ENCODE measurements at places on chromosomes 1 and 21. TPM values are rescaled to one million over a fixed set of nuclear protein-coding genes. Genes with fewer than 3 reads are reported as not detected.

UBE2U gene
- 0.29 TPM for total RNA-seq

LRRN2 gene
- total RNA-seq = not detected

NEGR1 gene
- 15.3 TPM for total RNA-seq

DISC1 gene
- total RNA-seq = 12.7 TPM

PYCR2 gene
- 39.6 TPM for total RNA-seq

KCNK1 gene
- total RNA-seq = 0.22 TPM

LORICRIN gene
- total RNA-seq = not detected

EFNA3 gene
- 0.43 TPM for total RNA-seq

PROK1 gene
- total RNA-seq = not detected

CAMK1G gene
- total RNA-seq = 0.66 TPM

ZBTB8A gene
- total RNA-seq = 5.2 TPM

F5 gene
- total RNA-seq = not detected

CATSPER4 gene
- not detected for total RNA-seq

ABCG1 gene
- total RNA-seq = 0.44 TPM

NDC1 gene
- total RNA-seq = 55.0 TPM

CYP4Z1 gene
- not detected for total RNA-seq

PAPPA2 gene
- 1.6 TPM for total RNA-seq

FMO4 gene
- 1.1 TPM for total RNA-seq

TGFB2 gene
- 15.2 TPM for total RNA-seq

OR2G6 gene
- under 0.01 TPM for total RNA-seq

TTC24 gene
- not detected for total RNA-seq

IARS2 gene
- 76.9 TPM for total RNA-seq

SNIP1 gene
- total RNA-seq = 8.3 TPM

GJA8 gene
- not detected for total RNA-seq

LMX1A gene
- total RNA-seq = not detected

TCEANC2 gene
- 1.3 TPM for total RNA-seq

C1orf210 gene
- total RNA-seq = not detected

SOX13 gene
- total RNA-seq = 5.4 TPM

LRRC39 gene
- total RNA-seq = 0.57 TPM

SCCPDH gene
- 35.5 TPM for total RNA-seq

MYOM3 gene
- 0.14 TPM for total RNA-seq

COL11A1 gene
- 17.5 TPM for total RNA-seq

PLEKHG5 gene
- total RNA-seq = 2.8 TPM

TSPAN2 gene
- not detected for total RNA-seq

TEX38 gene
- total RNA-seq = not detected

NBPF6 gene
- total RNA-seq = 1.1 TPM

KIF2C gene
- 1.3 TPM for total RNA-seq

DNAJC6 gene
- 2.4 TPM for total RNA-seq

SLFNL1 gene
- total RNA-seq = 0.44 TPM

MEF2D gene
- 29.8 TPM for total RNA-seq

ASH1L gene
- total RNA-seq = 30.2 TPM

PRAMEF11 gene
- not detected for total RNA-seq

SPRR4 gene
- total RNA-seq = not detected

PRR9 gene
- total RNA-seq = 0.22 TPM

PDC gene
- total RNA-seq = 0.29 TPM

VANGL2 gene
- not detected for total RNA-seq

MXRA8 gene
- total RNA-seq = 367 TPM

GPR25 gene
- total RNA-seq = not detected

FCRL4 gene
- total RNA-seq = not detected

All from placental pericyte (primary cell).